ENCODE measurements at places on chromosomes 6 and 20. TPM values are rescaled to one million over a fixed set of nuclear protein-coding genes. Genes with fewer than 3 reads are reported as not detected.

DNA sequence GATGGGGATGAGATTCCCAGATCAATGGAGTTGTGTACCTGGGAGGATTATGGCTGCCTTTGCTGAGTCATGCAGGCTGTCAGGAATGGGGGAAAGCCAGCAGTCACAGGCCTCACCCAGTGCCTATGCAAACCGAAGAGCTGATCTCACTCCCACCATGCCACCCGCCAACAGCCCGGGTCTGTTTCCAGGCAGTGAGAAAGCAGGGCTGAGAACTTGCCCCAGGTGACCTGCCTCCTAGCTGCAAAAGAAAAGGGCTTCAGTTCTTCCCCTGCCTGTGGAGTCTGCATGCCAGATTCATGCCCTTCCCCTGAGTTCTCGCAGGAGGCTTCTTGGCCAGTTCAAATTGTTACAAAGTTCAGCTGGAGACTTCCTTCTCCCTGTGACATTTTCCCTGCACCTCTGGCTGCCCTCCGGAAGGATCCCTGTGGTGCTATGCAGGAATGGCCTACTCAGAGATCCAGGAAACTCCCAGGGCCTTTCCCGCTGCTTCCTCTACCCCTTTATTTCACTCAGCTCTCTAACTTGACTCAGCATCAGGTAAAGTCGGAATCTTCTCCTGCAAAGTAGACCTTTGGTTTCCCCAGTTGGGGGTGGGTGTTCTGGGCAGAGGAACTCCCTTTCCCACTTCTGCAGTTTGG, 71.5 kb upstream of the B3GAT2 start:
- DNase-seq, result peak; percentile 5

DNA sequence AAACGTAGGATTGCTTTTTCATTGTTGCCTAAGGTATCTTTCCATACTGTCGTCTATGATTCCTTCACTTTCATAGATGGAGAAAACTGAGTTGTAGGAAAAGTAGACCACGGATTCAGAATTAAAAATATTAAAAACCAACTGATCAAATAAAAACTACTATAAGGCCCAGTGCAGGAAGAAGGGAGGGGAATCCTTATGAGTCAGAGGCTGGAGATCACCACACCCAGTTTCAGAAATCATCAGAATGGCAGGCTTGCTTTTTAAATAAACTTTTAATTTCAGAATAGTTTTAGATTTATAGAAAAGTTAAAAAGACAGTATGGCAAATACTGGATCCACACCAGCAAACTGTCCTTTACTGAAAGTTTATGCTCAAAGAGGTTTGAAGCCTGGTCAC, 32.0 kb upstream of the POPDC3 start:
- DNase-seq, result no peak

- DNase-seq, result no peak
Observed at GRCh38 chr6:24394061-24394779, 8.5 kb upstream of the MRS2 start.

DNA sequence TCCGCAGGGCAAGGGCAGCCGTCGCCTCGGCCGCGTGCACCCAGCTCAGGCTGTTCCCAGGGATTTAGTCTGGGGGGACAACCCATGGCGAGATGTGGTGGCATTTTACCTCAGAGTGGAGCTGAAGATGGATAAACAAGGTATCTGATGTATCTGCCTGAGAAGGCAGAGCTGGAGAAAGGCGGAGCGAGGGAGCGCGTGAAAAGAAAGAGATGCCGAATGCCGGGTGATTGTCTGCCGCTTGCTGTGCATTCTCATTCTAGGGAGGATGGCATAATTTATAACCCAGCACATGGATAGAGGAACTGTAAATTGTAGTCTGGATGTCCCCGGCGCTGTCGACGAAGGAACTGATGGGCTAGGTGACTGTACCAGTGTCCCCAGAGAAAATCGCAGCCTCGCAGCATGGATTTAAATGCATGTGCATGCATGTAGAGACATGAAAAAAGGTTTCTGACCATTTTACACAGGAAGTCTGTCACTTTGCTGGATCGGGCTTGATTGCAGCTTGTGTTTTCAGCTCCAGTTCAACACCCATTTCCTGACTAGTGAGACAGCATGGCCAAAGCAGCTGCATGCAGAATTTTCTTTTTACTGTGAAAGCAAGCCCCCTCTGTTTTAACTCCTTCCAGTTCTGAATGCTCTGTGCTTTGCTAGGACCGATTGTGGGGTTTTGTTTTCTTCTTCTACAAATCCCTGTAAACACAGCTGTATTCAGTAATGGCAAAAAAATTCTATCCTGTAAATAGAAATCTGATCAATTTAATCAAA, 149.7 kb downstream of the PRL start:
- DNase-seq, result no peak

DNA sequence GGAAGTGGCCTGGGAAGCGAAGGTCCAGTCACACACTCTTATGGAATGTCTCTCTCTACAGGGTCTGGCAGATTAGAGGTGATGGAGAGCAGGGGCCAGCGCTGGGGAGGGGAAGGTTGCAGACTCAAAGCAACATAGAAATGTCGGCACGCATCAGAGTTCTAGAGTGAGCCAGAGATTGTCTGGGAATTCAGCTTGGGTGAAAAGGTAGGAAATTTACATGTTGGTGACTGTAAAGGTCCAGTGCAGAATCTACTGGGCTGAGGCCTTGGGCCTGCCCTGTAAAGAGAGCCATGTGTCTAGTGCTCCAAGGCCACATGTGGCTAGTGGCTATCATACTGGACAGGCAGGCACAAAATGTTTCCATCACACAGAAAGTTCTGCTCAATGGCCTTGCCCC, 80.8 kb downstream of the FOXA2 start:
- no peak for DNase-seq

GRCh38 chr6:56521976-56522375, 120.7 kb downstream of the DST start:
- DNase-seq, result no peak

DNA sequence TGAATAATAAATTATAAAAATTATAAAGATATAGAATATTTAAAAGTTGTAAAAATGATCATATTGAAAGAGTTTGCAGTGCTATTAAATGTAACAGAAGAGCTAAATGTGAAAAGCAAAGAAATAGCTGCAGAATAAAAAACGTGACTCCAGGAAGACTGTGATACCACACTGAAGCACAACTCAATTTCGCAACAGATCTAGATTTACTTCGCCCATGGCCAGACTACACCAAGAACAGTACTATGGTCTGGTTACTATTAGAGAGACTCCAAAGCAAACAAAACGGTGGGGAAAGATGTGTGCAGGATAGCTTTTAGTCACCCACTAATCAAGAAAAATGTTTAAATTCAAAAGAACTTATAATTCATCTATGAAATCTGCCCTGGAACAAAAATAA, 1.9 kb downstream of the CHD6 start:
- DNase-seq, result no peak

DNA sequence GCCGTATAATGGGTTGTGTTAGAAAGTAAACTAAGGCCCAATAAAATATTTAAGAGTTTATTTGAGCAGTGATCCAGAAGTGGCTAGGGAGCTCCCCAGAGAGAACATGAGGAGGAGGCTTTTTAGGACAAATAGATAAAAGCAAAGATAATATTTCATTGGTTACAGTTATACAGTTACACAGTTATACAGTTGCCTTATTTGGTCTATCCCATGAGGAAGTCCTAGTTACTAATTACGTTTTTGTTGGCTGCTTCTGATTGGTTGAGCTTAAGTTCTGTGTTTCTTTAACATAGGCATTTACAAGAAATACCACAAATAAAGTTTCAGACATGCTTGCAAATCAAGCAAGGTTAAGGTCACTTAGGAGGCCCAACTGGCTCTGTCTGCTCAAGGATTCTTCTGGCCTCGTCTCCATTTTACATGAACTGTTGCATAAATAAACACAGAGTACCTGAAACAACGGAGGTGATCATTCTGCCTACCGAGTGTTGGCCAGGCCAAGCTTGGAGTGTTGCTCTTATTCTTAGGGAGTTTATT, 7.0 kb downstream of the UBD start:
- no peak for DNase-seq

DNA sequence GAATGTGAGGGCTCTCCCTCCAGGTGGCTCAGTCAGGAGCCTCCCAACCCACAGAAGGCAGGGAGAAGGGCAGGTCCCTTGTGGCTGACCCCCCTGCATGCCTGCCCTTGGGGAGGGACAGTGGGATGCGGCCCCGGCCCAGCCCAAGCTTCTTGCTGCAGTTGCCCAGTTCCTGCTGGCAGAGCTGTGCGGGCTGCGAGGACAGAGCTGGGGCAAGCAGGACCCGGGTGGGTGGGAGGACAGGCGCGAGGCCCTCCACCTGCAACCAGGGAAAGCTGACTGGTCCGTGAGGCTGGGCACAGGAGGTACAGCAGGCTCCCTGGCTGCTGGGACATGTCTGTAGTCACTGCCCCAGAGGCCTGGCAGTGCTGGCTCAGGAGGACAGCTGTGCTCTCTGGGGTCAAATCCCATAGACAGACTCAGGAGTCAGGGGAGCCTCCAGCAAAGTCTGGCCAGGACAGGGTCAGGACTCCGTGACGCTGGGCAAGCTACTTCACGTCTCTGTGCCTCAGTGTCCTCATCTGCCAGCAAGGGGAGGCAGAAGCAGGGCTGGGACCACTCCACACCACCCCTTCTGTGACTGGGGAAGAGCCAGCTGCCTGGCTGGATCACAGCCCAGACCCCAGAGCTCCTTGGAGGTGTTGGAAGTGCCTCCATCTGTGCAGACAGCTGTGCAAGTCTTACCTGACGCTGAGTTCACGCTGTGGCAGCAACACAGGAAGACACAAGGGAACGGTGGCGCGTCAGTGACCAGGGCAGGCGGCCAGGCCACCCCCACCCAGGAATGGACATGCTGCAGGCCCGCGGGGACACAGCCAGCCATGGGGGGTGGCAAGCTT, 13.0 kb downstream of the UCKL1 start:
- peak; percentile 83 for DNase-seq

GRCh38 chr6:84448331-84448730, 220.9 kb upstream of the CEP162 start:
- DNase-seq, result no peak

GRCh38 chr20:63315731-63316491, 22.9 kb downstream of the COL20A1 start:
- no peak for DNase-seq

- DNase-seq, result no peak
Observed at GRCh38 chr6:63635215-63635587, 401 bp upstream of the PHF3 start.

DNA sequence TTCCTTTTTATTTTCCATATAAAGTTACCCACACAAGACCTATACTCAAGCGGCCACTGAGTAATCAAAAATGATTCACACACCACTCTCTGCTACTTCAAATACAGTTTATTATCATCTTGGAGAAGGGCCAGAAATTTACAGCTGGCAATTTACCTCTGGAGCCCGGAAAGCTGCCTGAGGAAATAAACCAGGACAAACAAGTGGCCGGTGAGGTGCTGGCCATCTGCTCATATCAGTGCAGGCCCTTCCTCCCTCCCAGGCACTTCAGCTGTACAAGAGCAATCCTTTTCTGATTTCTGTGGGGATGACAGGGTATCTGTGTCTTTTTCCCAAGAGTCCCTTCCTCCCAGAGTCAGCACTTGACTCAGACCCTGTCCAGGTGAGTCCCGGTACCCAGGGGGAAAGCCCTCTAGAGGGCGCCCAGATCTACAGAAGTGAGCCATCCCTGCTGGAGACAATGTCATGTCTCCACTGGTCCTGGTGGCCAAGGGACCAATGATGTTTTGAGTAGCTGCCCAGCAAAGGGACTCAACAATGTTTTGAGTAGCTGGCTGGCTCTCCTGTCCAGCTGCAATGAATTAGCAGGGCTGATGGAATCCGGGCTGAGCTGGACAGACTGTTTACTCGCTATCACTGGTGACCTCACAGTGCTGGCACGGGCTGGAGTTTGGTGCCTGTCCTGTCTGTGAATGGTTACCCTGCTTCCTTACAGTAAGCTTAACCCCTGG, 23.6 kb downstream of the LRP11 start:
- no peak for DNase-seq

GRCh38 chr6:152554851-152555250, 82.3 kb downstream of the SYNE1 start:
- no peak for DNase-seq

DNA sequence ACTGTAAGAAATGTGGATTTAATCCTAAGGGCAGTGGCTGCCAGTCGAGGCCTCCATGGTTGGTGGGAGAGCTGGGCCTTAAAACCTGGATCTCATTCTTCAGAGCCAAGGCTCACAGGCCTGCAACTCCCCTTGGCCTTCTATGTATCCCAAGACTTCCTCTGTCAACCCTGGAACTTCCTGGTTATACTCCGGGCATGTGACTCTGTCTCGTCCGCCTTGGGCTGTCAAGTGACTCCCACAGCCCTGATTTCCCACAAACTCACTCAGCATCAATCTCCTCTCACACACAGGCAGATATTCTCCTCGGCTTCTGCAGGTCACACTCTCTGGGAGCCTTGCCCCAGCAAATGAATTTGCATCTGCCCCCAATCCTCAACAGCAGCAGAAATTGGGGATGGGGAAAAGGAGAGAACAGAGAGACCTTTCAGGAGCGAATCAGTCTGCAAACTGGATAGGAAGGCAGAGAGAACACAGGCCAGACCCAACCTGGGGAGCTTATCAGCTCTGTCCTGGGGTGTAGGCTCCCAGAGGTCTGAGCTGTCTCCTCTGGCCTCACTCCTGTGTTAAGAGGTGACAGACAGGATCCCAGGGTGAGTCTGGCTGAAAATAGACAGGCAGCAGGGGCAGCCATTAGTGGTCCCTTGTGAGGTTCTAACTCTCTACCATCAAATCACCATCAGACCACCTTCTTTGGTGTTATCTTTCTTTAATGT, 30.4 kb upstream of the PREX1 start:
- peak; percentile 69 for DNase-seq

DNA sequence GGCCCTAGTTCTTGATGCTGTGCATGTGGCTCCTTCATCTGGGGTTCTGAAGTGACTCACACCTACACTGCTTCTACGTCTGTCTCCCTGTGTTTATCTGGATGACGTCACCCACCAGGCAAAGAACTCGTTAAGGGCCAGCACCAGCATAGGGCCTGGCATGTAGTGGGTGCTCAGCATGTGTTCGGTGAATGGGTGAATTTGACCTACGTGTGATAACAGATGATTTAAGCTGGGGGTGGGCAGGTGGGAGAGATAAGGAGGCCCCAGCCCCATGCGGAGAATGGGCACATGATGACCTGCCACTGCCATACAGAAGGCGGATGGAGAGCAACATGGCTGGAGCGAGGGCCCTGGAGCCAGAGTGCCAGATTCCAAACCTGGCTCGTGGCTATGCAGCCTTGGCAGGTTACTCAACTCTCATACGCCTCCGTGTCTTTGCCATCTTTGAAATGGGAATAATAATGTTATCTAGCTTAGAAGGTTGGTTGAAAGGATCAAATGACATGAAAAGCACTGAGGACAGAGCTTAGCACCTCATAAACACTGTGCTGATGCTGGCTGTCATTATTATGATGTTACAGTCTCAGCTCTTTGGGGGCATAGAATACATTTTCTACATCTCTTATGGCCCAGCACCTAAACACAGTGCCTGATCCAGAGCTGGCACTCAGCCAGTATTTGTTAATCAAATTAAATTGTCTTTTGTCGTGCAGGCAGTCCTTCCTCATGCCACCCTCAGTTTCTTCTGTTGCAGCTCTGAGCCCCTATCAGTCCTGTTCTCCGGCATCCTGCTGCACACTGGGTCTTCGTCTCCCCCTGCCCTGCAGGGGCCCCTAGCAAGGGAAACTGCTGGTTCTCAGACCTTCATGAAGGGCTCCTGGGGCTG, 39.6 kb downstream of the VEGFA start:
- no peak for DNase-seq

- no peak for DNase-seq
Observed at GRCh38 chr20:33370291-33370690, 31.0 kb downstream of the CDK5RAP1 start.

- DNase-seq, result no peak
Observed at GRCh38 chr6:114439411-114439810, 96.6 kb upstream of the HS3ST5 start.

GRCh38 chr6:108621117-108621516, 60.4 kb downstream of the FOXO3 start:
- no peak for DNase-seq

The KHDC1L gene
- total RNA-seq, result not detected

The ATAT1 gene
- total RNA-seq, result 36.7 TPM

The TRIM15 gene
- 1.0 TPM for total RNA-seq

The MRAP2 gene
- total RNA-seq, result 0.57 TPM
